ENCODE measurements at places on chromosomes 1 and 21. TPM values are rescaled to one million over a fixed set of nuclear protein-coding genes. Genes with fewer than 3 reads are reported as not detected.

DNA sequence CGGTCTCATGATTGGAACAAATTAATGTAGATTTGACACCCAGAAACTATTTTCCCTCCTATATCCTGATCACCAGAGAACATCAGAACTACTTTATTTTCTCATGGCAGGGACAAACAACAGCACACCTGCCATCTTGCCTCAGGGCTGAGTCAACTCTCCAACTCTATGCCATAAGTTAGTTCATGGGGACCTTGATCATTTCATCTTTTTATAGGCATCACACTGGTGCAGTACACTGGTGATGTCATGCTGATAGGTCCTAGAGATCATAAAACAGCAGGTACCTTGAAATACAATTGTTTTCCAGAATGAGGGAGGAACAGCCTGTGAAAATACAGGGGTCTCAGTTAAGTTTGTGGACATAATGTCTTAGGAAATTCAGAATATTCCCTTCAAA lies 45.8 kb downstream of the EDN2 start:
- no peak for DNase-seq

- no peak for DNase-seq
Measured at GRCh38 chr1:36238433-36238832, 14.2 kb downstream of the THRAP3 start.

The ECM1 gene
- 16.0 TPM for polyA plus RNA-seq

The LMOD1 gene
- 6.0 TPM for polyA plus RNA-seq

- no peak for DNase-seq
Measured at GRCh38 chr1:18299441-18300338, 181.0 kb upstream of the KLHDC7A start.

DNA sequence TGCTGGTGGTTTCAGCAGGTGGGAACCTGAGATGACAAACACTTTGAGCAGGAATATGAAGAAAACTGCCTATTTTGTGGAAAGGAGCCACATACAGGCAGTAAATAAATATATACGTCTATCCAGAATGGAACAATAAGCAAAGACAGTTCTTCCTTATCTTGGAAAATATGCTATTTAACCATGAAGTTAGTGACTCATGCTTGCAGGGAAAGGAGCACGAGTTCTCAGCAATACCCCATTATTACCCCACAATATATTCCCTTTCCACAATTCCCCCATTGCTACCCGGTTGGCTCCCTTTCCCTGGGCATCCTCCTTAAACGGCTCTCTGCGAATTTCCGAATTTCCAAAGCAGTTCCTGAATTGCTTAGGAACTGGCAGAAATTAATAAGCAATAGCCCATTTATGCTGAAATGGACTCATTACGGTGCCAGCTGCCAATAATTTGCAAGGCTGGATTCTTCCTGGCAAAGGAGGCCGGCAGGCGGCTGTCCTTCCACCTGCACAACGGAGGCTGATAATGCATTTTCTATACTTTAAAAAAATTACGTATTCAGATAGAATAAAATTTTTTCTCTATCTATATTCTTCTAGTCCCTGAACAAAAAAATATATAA lies 65.4 kb downstream of the TIAM1 start:
- no peak for DNase-seq

The DPM3 gene
- 48.4 TPM for polyA plus RNA-seq

- DNase-seq, result no peak
Measured at GRCh38 chr1:15508700-15509487, 15.1 kb downstream of the CASP9 start.

- DNase-seq, result no peak
Measured at GRCh38 chr21:27268290-27268689, 301.4 kb upstream of the ADAMTS5 start.

The CFAP74 gene
- 0.45 TPM for polyA plus RNA-seq

GRCh38 chr1:236951672-236952071 lies 52.6 kb downstream of the MT1HL1 start:
- no peak for DNase-seq

DNA sequence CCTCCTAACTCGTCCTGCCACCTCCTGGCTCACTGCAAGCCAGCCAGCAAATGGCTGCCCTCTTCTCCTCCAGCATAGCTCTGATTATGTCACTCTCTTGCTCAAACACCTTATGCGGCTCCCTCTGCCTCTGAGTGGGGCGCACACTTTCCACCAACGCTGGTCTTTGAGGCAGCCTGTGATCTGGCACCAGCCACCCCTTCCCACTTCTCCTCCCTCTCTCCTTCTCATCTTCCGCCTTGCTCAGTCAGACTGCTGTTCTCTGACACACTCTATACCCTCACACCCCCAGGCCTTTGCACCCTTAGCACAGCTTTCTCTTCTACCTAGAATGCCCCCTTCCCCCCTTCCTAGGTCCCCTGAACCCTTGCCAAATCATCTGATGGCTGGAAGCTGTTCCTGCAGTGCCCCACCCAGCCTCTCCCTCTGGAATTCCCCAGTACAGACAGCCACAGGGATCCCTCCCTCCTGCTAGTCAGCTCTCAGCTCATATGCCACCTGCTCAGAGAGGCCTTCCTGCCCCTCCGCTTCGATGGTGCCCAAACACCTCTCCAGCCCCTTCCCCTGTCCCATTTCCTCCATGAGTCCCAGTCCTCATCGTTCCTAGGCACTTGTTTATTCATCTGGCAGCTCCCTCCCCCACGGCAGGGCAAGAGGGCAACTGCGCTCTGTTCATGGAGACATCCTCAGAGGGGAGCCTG lies 21.7 kb upstream of the PEF1 start:
- DNase-seq, result no peak

DNA sequence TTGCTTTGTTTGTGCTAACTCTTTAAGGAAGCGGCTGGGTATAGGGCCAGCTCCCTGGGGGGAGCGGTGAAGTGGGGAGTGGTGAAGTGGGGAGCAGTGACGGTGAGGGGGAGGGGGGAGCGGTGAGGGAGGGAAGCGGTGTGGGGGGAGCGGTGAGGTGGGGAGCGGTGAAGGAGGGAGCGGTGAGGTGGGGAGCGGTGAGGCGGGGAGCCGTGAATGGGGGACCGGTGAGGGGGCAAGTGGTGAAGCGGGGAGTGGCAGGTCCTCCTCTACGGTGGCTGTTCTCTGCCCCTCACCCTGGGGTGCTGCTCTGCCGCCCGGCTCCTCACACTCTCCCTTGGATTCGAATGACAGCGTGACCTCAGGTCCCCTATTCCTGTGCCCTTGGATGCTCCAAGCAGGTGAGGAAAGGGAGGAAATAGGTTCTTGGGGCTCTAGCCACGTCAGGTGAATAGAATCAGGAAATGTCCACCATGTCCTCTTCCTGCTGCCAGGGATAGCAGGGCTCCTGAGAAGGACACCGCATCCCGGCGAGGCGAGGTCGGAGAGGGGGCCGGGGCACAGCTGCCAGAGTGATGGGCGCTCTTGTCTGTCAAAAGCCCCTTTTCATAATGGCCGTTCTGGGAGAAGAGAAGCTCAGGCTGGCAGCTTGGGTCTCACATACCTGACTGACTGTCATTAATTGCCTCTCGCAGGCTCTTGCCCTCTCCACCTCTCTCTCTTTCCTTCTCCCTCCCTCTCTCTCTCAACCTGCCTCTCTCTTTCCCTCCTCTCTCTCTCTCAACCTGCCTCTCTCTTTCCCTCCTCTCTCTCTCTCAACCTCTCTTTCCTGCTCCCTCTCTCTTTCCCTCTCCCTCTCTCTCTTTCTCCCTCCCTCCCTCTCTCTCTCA lies 134.2 kb downstream of the PGBD5 start:
- no peak for DNase-seq

The RORC gene
- polyA plus RNA-seq, result 0.95 TPM

GRCh38 chr1:64906447-64906846 lies 59.9 kb downstream of the JAK1 start:
- DNase-seq, result no peak

The PLXNA2 gene
- polyA plus RNA-seq, result 20.0 TPM

GRCh38 chr1:232936941-232937340 lies 13.5 kb upstream of the NTPCR start:
- DNase-seq, result no peak

DNA sequence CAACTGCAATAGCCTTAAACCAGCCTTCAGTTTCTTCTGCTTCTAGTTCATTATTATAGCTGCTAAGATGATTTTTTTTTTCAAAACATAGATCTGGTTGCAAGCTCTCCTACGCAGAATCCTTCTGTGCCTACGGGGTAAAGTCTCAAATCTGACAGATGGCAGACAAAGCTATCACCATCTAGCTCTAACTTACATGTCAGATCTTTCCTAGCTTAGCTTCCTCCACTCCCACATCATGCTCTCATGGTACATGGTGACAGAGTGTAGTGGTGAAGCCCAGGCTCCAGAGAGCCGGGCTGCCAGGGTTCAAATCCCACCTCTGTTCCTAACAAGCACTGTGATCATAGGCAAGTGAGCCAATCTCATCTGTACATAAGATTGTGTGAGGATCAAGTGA lies 24.2 kb upstream of the GUCA2B start:
- no peak for DNase-seq

GRCh38 chr1:89688607-89689006 lies 55.7 kb downstream of the LRRC8C start:
- DNase-seq, result no peak

DNA sequence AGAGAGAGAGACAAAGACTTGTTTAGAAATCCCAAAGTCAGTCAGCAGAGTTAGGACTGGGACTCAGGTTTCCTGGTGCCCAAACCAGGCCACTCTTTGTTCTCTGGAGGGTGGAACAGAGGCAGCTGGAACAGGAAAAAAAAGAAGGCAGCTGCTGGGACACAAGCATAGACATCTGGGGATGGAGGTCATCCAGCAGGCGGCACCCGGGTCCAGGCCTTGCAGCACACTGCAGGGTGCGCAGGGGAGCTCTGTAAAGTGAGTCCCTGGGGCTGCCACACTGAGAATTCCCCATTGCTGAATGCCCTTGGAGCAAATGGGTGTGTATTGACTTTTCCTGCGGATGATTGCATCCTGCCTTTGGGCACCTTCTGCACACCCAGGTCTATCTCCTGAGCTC lies 222.9 kb upstream of the CSF3R start:
- DNase-seq, result no peak

The SLC6A17 gene
- 1.1 TPM for polyA plus RNA-seq

DNA sequence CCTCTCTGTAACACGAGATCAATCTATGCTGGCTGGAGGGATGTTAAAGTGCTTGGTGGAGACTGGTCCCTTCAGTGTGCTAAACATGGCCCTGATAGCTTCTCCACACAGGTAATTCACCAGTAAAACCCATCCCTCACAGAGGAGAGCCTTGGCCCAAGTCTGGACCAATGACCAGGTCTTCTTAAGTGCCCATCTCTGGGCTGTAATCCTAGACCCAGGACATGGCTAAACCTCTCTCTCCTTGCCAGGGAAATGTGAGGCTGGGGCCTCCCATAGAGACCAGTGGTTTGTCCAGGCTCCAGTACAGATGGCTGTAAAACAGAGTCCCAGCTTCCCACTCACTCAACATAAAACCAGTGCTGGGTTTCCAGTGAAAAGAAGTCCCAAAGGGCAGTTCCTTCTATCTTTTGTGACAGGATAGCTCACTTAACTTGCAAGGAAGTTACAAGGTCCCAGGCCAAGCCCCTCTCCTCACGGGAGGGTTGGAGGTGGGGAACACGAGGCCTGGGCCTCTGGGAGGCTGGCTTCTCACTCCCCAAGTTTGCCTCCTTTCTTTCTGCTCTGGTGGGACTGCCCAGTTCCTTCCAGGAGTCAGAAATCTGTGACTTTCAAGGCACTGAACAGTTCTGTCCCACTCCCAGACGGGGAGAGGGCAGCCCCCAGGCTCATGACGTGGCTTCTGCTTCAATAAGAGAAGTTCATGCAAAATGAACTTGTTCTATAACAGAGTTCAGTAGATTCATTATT lies 2.2 kb upstream of the KIF17 start:
- no peak for DNase-seq

All from left renal cortex interstitium (tissue), 4 donors.